ENCODE measurements at places on chromosomes 3 and 15. TPM values are rescaled to one million over a fixed set of nuclear protein-coding genes. Genes with fewer than 3 reads are reported as not detected.

The CA12 gene
- polyA plus RNA-seq = 0.83 TPM

The VGLL3 gene
- polyA plus RNA-seq = 37.5 TPM

- no peak for DNase-seq
Measured at GRCh38 chr15:38238311-38238710, 14.3 kb upstream of the SPRED1 start.

- DNase-seq = no peak
Measured at GRCh38 chr3:136883967-136884720, 22.1 kb downstream of the NCK1 start.

DNA sequence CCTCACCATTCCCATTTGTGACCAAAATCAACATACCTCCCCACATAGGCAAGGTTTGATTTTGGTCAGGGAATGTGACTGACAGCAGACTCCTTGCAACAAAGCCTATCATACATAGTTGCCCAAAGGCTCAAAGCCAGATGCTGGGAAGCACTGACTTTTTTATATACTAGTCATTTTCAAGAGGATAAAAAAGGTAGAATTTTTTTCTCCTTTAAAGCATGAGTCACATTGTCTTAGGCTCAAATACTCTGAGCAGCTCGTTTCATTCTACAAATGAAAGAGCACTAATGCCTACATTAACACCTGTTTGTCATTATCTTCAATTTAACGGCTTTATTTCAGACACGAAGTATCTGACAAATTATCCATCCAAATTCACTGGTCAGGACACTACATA lies 36.2 kb downstream of the ICE2 start:
- DNase-seq = no peak

DNA sequence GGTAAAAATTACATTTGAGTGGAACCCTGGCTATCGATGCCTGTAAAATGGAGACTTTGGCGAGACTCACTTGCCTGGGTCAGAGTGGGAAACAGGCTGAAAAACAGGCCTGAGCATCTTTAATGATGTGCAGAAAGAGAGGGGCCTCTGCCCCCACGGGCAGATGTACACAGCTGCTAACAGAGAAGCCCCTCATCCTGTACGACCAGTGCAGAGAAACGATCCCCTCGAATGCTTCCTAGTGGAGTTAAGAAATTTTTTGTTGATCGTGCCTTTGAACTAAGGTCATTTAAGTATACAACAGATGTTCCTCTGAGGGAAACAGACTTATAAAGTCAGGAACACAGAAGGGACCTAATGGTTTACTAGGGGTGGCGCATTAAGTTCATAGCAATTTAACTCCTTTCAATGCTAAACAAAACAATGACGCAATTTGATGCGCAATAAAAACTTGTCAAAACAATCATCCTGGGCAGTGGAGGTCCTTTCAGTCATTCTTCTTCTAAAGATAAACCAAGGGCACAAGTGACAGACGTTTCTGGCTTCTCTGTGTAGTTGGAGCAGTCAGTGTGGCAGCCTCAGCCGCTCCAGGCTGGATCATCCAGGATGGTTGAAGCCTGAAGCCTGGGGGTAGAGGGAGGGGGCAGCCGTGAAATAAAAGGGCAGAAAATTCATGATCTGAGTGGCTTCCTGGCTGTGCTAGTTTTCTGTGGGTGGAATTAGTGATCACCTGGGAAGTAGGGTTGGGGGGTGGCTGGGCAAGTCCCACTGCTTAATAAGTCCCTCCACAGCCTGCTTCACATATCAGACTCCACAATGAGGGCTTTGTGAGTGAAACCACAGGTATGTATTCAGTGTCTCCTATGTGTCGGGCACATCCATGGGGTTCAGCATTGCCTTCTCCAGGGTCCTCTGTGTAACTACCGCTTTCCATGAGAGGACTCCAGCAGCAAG lies 50.8 kb upstream of the MRPS22 start:
- no peak for DNase-seq

- no peak for DNase-seq
Measured at GRCh38 chr15:65936282-65936681, 67.0 kb downstream of the RAB11A start.

GRCh38 chr15:55394694-55395093 lies 13.5 kb downstream of the CCPG1 start:
- DNase-seq = no peak

- no peak for DNase-seq
Measured at GRCh38 chr15:78850352-78850751, 22.3 kb upstream of the MORF4L1 start.

- no peak for DNase-seq
Measured at GRCh38 chr3:182389071-182389815, 404.1 kb upstream of the ATP11B start.

GRCh38 chr15:52095597-52096262 lies 16.8 kb downstream of the BCL2L10 start:
- no peak for DNase-seq

DNA sequence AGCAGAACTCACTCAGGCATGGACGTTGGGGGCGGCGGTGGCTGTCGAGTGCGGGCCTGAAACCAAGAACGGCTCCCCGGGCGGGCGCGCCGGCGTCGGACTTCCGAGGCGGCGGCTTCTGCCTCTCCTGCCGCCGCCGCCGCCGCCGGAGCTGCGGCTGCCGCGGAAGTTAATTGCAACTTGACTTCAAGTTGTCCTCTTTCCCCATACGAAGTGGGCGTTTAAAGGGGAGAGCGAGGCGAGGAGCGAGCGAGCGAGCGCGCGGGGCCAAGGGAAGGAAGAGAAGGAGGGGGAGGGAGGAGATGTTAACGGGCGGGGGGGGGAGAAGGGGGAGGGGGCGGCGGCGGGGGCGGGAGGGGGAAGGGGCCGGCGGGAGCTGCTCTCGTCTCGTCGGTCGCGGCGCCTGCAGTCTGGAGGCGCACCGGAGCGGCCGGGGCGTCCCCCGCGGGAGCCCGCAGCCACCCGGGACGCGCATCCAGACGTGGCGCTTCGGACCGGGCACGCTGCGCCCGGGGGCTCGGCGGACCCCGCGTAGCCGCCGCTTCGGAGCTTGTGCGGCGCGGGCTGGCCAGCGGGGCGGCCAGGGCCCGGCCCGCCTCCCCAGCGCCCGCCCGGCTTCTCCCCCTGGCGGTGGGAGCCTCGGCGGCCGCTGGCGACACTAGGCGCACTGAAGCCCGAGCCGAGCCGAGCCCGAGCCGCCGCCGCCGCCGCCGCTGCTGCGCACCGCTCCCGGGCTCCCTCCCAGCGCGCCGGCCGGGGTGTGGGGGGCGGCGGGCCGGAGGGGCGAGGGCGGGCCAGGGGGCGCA lies 19.7 kb upstream of the SATB1 start:
- DNase-seq = peak; percentile 82

DNA sequence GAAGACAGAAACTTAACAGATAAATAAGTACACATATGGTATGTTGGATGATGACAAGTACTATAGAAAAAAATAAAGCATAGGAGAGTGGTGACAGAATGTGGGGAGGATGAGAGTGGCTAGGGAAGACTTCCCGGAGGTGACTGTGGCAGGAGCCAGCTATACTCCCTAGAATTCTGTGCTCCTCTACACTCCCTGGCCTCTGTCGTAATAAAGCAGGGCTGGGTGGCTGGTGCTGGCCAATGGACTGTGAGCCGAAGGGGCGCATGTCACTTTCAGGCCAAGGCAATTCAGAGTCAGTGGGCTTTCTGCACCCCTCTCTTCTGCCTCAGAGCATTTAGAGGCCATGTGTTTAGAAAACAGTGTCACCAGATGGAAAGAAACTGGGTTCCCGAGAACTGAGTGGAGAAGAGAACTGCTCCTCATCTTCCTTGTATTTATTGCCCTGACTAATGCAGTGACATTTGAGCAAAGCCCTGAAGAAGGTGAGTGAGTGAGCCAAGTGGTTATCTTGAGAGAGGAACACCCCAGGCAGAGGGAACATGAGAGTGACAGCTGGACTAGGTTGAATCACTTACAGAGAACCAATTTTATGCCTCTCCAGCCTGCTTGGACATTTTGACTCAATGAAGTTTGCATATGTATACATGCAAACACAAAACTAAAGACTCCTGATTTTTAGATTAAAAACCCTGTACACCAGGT lies 5.2 kb upstream of the VPS8 start:
- no peak for DNase-seq

GRCh38 chr3:44983484-44983941 lies 7.5 kb downstream of the EXOSC7 start:
- no peak for DNase-seq

DNA sequence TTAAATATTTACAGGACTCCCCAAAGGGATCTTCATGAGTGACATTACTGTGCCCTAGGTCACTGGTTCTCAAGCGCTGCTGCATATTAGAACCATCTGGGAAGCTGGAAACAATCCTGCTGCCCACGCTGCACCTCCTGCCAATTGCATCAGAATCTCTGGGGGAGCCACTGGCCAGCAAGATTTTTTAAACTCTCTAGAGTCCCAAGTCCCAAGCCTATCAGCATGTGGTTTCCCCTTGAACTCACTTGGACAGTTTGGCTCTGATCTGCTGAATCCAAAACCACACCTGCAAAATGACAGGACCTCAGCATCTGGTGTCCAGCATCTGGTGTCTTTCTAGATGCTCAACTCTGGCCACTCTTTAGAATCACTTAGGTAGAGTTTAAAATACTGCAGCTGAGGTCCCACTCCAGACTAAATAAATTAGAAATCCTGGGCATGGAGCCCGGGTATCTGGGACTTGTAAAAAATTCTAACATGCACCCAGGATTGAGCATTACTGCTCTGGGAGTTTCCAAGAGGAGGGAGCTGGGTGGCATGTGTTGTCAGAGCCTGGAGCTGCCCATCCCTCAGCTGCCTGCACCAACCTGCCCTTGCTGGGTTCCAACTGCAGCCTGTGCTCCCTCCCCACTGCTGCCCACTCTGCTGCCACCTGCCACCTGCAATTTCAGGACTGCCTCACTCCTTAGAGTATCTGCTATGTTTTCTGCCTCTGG lies 311.3 kb downstream of the SLC9A9 start:
- DNase-seq = no peak

- DNase-seq = no peak
Measured at GRCh38 chr3:42451546-42452230, 41.3 kb upstream of the LYZL4 start.

- DNase-seq = no peak
Measured at GRCh38 chr3:106401666-106402490, 533.1 kb upstream of the CBLB start.

DNA sequence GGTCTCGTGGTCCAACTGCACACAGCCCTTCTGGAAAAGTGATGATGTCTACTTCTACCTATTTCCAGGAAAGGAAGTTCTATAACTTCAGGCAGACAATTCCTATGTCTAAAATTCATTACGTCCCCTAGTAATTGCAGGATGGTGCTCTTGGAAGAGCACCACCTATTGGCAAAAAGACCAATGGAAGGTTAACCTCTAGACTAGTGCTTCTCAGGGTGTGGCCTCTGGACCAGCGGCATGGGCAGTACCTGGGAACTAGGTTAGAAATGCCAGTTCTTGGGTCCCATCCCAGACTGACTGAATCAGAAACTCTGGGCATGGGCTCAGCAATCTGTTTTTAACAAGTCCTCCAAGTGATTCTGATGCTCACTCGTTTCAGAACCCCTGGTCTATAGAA lies 258.3 kb upstream of the ICE2 start:
- no peak for DNase-seq

GRCh38 chr3:143258692-143259091 lies 139.1 kb downstream of the CHST2 start:
- DNase-seq = no peak

DNA sequence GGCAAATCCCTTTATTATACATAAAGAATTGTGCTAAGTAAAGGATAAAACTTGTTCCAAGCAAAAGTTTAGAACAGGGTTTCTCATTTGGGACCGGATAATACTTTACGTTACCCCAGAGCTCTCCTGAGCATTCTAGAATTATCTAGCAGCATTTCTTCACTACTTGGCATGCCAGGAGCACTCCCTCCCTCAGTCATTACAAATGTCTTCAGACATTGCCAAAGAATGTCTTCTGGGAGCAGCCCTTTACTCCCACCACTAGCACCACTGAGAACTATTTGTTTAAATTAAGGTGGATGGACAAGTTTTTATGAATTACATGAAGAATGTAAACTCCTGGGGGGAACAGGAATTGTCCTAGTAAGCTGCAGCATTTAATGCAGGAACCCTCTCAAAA lies 516.4 kb downstream of the GBE1 start:
- no peak for DNase-seq

GRCh38 chr3:103341078-103341606 lies 906.3 kb downstream of the ZPLD1 start:
- no peak for DNase-seq

DNA sequence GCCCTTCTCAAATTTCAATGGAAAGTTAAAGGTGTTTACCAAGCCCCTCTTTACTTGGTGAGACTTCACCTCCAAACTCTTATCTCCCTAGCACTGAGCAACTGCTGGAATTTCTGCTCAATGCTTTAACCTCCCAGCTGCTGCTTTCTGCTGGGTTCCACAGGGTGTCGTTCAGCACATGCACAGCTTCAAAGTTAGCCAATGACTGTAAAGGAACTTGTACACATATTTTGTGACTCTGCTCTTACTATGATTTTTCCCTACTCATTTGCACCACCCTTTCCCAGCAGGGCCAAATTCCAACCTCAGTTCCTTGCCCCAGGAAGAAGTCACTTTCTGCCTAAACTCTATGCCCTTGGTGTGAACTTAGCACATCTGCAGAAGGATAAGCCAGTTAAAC lies 89.7 kb downstream of the ULK4 start:
- no peak for DNase-seq

DNA sequence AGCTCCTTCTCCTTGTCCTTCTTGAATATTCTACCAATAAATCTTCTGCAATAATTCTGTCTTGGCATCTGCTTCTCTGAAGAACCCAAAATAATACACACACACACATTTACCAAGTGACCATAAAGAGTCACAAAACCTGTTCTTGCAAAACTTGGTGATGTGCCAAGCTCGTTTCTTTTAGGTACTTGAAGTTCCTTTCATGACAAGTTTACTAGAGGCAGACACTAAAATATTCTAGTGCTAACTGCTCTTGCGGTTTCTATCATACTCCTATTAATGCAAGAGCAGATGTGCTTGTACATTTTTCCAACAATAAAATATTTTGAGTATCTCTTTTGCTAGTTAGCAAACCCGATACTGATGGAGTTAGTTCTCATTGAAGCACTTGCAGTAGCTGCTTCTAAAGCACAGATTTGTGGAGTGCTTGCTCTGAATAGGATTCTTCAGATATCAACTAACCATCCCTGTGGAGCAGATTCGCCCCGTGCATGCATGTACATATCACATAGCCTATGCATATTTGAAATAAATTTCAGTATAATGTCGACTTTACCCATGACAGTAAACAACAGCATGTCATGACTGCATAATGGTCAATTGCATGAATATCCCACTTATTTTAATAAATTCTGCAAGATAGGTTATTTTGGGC lies 23.2 kb downstream of the HHLA2 start:
- no peak for DNase-seq
